ENCODE measurements at places on chromosomes 16 and 17.

DNA sequence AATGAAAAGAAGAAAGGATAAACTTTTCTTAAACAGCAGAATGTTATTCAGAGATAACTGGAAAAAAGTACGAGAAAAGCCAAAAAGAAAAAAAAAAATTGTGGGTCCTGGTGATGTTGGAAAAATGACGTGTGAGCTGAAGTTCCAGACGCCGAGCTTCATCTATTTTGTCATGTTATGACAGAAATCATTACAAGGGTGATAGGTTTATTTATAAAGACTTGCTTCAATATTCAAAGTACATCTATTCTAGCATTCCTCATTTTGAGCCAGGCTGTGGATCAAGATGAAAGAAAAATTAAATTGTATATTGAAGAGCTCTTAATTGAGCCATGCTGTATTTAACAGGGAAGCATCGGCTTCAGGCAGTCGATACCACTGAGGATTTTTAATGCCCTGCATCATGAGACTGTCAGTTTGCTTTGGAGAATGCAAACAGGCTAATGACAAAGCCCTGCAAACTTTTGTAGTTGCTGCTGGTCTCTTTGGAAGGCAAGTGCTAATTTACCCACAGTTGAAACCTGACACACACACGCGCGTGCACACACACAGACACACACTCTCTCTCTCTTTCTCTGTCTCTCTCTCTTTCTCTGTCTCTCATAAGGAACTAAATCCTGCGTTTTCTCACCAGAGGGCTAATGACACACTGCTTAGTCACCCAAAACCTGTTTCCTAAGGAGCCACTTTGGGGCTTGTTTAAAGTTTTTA is 110.7 kb downstream of the WWOX start:
- DNase-seq: no peak

DNA sequence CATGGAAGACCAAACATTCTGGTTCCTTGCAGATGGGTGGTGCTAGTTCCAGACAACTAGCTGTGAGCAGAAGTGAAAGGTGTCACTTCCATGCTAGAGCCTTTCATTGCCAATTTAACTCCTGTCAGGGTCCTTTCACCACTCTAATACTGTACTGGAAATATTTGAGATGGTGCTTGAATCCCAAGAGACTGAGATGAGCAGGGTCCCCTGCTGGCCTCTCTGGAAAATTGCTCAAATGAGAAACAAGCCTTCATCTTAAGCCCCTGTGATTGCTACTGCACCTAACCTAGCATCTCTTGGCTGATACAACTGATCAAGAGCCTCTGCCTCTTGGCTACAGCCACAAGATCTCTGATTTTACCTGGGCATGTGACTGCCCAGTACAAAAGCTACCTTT is 7.4 kb upstream of the VAC14 start:
- no peak for DNase-seq

DNA sequence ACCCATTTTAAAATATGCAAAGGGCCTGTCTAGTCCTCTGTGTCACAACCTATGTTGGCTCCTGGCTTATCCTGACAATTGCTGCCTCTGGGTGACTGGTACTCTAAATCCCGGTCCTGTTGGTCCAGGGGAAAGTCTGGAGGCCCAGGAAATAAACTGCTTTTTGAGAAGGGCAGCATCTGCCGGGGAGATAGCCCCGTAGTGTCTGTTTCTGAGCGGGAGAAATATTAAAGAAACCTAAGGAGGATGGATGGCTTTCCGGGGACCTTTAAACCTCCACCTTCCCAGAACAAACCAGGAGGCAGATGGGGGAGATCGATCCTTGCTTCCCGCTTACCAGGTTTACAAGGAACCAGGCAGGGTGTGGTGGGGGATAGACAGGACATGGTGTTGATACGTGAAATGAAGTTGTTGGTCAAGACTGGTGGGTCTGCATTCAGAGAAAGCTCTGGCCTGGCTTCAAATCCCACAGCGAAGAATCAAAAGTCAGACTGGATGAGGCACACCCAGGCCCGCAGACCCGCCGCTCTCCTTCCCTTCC is 3.8 kb downstream of the HOXB2 start:
- DNase-seq: no peak

DNA sequence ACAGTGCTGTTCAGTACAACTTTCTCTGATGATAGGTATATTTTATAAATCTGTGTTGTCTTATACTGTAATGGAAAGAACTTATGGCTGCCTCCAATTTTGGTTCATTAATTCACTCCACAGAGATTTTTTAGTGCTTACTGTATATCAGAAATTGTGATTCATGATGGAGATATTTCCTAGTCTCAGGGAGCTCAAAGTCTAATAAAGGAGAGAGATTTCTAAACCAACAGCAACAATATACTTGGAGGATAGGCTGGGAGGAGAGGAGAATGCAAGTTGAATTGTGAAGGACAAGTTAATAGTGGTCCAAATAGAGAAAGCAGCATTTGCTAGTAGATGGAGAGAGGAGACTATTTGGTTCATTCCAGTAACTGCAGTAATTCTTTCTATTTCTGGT is 63.5 kb downstream of the TANC2 start:
- DNase-seq: no peak

- no peak for DNase-seq
Measured at GRCh38 chr16:88640498-88641247, 2.3 kb downstream of the IL17C start.

- DNase-seq: no peak
Measured at GRCh38 chr17:39800540-39800939, 62.8 kb downstream of the GRB7 start.

GRCh38 chr17:46792071-46792470 is 26.4 kb downstream of the WNT3 start:
- no peak for DNase-seq

GRCh38 chr17:57536789-57537523 is 208.1 kb downstream of the CCDC182 start:
- DNase-seq: no peak

DNA sequence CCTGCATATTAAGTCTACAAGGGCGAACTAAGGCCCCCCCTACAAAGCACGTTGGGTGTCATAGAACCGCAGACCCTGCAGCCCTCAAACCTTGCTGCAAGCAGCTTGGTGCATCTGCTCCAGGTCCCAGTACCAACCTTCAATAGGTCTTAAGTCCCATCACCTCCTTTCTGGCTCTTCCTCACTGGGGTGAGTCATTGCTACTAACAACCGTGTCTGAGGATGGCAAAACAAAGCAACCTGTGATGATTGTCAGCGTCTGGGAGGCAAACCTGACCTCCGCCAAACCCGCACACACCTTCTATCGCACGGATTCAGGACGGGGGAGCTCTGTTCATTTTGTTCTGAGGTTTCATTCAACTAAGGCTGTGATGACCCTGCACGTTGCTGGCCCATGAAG is 138.9 kb downstream of the SLC39A11 start:
- no peak for DNase-seq

DNA sequence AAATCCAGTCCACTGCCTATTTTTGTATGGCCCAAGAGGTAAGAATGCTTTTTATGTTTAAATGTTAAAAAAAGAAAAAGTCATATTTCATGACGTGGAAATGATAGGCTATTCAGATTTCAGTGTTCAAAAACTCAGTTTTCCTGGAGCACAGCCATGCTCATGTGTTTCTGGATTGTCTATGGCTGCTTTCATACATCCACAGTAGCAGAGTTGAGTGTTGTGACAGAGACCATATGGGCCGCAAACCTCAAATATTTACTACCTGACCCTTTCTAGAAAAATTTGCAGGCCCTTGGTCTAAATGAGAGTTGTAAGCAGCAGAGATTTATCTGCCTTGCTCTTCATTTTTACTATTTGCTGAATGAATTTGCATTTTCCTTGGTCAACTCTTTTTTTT is 264.1 kb downstream of the CBLN1 start:
- DNase-seq: peak; percentile 19

DNA sequence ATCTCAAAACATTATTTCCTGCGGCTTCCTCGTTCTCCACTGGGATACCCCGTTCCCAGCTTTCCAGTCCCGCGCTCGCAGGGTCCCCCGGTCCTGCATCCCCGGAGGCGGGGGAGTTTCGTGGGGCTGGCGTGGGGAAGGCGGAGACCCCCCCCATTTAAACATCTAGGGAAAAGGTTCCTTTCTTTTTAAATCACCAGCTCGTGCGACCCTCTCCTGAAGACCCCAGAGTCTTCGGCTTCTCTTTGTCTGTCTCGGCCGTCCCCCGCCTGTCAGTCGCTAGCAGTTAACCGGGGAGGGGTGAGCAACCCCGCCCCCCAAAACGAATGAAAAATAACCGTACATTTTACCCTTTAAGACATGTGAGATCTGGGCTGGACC is 473 bp upstream of the IGF2BP1 start:
- no peak for DNase-seq

DNA sequence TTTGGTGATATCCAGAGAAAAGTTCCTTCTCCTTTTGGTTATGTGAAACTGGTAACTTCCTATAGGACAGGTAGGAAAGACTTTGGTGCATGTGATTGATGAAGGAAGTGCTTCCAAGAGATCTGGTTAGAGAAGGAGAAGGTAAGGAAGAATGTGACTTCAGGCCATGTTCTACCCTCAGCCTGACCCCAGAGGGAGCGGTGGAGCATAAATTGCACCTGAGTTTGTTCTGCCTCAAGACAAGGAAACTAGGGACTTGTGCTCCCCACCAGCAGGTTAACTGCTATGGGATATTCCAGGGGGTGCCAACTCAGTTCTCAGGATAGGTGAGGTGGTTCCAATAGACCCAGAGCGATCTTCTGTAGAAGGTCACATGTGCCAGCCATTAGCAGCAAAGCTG is 299.3 kb upstream of the XYLT1 start:
- no peak for DNase-seq

- DNase-seq: no peak
Measured at GRCh38 chr16:89708481-89708931, 7.0 kb upstream of the SPATA2L start.

- no peak for DNase-seq
Measured at GRCh38 chr16:79543219-79543618, 57.3 kb downstream of the MAF start.

- DNase-seq: no peak
Measured at GRCh38 chr16:26365161-26365940, 673.6 kb downstream of the HS3ST4 start.

DNA sequence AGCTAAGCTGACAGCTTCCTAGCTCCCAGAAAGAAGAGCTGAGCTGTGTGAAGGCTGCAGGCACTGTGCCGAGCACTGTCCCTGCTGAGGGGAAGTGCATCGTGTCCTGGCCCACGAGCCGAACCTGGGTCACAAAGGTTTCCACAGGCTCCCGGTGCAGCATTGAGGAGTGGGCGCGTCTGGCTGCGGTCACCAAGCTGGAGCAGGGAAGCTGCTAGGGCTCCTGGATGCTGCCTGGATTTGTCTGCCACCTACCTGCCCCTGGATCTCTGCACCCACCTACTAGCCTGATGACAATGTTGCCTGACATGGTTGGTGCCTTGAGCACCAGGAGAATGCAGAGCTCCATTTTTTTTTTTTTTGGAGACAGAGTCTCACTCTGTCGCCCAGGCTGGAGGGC is 6.5 kb upstream of the SRRM2 start:
- DNase-seq: no peak

DNA sequence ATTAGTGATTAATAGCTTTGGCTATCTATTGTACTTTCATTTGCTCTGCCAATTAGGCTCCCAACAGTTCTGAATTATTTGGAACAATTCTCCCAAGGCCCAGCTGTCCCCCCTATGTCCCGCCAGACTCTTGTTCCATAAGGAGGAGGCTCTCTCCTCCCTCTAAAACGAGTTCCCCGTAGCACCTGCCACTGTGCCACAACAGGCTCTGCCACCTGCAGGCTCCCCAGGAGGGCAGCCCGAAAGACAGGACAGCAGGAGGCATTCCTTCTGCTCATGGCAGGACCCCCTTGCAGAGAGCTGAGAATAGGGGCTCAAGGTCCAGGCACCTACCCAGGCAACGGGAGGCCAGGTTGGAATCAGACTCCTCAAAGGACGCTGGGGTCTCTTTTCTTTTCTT is 9.0 kb downstream of the PITPNM3 start:
- peak; percentile 85 for DNase-seq

DNA sequence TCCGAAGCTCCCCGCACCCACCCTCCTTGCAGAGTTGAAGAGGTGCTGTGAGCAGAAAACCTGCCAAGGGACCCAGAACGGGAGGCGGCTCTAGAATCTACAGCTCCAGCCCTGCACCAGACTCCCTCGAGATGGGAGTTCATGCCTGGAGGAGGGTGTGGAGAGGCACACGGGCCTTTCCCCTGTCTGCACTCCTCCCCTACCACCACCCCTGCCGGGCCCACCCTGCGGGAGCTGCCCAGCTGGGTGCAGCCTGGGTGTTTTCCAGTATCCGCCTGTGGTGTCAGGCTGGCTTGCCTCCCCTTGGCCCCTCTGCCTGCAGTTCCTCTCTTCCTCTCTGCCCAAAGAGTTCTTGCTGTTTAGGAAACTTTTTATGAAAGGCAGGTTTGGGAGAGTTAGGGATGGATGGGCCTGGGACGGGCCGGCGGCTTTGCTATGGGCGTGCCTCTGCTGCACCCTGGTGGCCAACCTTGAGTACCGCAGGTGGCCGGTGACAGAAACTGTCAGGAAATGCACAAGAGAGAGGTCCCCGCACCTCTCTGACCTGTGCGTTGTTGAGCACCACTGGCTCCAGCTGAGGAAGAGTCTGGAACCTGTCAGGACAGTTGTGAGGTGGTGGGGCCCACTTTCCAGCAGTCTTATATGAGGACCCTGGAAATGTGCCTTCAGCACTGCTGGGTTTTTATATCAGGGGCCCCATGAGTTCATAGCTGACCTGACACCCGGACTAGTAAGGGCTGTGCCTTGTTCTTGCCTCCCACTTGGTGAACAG is 354.1 kb downstream of the SEC14L1 start:
- peak; percentile 79 for DNase-seq

DNA sequence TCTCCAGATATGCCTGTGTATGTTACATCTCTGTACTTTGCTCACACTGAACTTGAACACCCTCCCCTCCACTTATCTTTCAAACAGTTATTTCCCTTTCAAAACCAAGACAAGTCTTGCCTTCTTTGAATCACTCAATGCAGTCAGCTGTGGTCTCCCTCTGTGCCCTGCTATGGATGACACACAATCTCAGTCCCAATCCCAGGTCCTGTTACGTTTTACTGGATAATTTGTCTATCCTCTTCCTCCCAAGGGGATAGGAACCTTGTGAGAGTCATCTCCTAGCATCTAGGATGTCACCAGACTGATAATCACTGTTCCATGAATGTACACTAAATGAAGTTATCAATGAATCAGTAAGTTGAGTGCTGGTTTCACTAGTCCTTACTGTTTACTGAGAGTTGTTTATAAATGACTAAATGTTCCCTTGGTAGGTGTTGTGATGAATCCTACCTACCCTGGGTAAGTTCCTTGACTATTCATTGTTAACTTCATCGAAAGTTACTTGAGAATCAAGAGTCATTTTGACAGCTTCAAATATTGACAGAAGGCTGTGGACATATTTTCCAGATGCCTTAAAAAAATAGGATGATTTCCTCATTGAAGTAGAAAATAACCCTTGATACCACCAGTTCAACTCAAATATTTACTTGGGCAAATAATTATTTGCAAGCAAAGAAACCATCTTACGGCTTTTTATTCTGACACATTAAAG is 244.9 kb downstream of the PRKCA start:
- no peak for DNase-seq

GRCh38 chr17:15965528-15965927 is 20.6 kb downstream of the ADORA2B start:
- no peak for DNase-seq
